ENCODE measurements at places on chromosomes 3 and 15.

DNA sequence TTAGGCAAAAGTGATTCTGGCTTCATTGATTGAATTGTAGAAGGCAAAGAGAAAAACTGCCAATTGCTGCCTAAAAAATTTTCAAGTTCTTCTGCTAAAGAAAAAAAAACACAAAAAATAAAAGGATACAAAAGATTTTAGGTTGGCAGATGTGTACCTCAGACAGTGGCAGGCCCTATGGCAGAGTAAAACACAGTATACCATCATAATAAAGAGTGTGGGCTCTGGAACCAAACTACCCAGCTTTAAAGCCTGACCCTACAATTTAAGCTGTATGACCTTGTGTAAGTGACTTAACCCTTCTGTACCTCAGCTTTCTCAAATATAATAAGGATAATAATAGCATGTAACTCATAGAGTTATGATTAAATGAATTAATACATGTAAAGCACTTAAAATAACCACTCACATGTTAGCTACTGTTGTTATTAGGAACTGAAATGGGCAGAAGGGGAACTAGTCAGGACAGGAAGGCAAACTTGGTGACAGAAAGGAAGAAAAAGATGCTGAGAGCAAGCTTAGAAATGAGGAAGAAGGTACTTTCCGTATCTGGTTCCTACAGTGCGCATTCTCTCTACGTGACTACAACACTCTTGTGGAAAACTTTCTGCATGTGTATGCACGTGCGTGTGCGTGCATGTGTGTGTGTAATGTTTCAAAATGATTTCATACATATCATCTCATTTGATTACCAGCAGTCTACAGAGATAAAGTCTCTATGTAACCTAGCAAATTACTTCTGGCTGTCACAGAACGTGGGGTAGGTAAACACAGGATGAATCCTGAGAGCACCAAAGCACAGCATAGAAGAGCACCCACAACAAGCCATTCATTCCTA, 13.6 kb upstream of the GATM start:
- no peak for DNase-seq

DNA sequence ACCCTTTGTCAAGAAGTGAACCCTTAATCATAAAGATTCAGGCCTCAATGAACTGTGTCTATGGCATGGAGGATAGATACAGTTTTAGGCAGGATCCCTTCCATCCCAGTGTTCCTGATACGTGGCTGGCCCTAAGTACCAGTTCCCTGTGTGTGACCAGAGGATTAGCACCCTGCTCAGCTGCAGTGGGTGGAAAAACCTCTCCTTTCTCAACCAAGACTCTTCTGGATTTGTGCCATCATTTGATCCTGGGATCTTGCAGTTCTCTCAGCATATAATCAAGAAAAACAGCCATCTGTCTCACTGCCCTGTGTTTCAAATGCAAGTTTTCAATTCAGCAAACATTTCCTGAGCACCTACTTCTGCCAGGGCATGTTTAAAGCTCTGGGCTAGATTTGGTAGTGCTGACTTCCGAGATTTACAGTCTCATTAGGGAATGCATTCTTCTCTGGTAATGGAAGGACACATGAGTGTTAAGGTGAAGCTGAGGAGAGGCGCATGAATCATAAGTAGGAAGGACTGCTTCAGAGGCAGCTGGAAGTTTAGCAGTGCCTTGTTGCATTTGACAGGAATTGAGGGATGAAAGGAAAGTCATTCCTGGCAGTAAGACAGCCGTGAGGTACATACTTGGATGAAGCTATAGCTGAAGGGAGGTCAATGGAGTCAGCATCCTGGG, 388.3 kb downstream of the MFSD1 start:
- no peak for DNase-seq

GRCh38 chr15:33293713-33294334, 16.9 kb upstream of the RYR3 start:
- DNase-seq = no peak

- DNase-seq = no peak
These were observed 24.3 kb downstream of the FILIP1L start for GRCh38 chr3:100089812-100090668.

GRCh38 chr3:119351581-119351980, 57.4 kb downstream of the ARHGAP31 start:
- DNase-seq = no peak

DNA sequence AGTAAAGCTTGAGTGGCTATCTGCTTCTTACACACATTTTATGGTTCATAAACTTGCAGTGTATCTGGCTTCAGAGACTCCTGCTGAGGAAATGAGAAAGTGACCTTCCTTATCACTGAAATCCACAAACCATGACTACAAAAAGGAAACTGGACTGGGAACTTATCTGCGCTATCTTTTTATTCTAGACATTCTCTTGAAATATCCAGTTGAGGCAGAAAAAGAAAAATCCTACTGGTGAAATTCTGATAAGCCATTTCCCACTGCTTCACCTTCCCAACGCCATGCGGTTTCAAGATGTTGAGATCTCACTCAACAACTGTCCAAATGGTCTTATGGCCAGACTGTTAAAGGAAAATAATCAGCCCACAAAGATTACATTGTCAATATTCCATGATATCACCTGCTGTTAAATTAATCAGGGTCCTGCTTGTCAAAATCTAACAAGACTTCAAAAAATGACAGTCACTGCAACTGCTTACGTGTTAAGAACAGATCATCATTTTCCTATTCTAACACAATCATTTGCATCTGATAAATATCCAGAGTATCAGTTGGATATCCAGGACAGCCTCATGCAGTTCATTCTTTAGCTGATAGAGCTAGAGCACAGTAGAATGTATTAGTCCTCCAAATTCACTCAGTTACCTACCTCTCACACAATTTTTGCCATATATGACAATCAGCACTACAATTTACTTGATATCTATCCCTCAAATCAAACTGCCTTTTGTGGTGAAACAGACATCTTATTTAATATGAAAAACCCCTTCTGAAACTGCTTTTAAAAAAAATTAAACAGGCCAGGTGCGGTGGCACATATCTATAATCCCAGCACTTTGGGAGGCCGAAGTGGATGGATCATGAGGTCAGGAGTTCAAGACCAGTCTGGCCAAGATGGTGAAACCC, 538.1 kb downstream of the MAGI1 start:
- no peak for DNase-seq

GRCh38 chr3:111610612-111611054, 15.5 kb upstream of the ZBED2 start:
- DNase-seq = no peak

DNA sequence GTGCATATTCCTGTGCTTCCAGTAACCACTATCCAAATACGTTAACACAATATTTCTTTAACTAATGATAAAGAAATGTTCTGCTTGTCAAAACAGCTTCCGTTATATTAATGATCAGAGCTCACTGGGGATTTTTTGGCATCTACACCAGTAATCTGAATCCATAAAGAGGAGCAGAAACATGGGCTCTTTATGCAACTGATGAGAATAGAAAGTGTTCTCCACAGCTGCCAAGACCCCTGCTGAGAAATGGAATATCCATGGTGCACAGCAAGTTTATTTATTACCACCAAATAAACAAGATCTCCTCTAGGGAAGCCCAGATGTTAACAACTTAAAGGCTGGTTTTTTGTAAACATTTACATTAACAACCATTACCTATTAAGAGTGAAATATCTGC, 54.5 kb downstream of the ALDH1A2 start:
- DNase-seq = no peak

Data from globus pallidus (tissue), 1 donor.